ENCODE measurements at places on chromosomes 2 and 18.

- DNase-seq: peak; percentile 79
These were observed 44.5 kb downstream of the USP34 start for GRCh38 chr2:61426267-61426897.

DNA sequence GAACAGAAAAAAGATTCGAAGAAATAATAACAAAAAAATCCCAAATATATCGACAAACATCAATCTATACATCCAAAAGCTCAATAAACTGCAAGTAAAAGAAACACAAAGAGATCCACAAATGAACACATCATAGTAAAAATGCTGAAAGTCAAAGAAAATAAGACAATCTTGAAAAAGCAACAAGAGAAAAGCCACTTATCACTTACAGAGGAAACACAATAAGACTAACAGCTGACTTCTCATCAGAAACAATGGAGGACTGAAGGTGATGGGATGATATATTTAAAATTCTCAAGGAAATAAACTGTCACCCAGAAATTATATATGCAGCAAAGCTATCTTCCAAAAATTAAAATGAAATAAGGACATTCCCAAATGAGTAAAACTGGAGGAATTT is 140.3 kb downstream of the NDUFA10 start:
- no peak for DNase-seq

DNA sequence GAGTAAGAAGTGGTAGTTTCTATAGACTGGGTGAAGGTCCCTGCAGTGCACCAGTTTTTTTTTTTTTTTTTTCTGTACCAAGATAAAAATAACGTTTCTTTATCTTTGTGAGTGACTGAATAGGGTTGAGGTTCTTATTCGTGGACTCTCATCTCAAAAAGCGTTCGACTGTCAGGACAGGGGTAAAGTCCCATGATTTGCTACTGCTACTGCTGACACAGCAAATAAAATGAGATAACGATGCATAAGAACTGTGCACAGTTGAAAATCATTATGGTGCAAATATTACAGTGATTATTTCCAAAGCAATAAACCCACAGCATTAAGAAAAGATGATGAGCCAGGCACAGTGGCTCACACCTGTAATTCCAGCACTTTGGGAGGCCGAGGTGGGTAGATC is 482.0 kb upstream of the CHST9 start:
- DNase-seq: no peak

DNA sequence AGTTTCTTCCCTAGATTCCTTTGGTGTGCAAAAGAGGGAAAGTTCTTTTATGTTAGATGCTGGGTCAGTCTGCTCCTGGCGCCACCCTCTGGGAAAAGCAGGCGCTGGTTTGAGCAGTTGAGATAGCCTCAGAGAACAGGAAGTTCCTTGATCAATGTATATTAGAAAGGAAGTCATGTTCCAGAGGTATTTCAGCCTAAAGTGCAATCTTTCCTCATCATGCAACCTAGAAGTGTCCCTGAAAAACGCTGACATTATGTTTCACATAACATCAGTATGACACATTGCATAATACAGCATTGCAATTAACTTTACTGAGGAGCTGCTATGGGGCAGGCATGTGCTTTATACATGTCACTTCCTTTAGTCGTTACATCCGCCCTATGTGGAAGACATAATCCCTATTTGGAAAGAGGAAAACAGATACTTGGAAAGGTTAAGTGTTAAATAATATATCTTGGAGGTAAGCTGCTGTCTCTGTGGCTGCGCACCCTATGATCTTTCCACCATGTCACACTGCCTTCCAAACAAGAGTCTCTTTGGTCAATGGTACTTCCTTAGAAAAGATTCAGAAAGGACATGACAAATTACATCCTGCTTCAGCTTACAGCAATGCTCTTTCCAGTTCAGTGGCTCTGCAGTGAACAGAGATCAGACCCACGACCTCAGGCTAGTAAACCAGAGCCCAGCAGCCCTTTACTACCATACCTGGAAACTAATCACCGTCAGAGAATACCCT is 369.7 kb downstream of the RAD51AP2 start:
- DNase-seq: no peak

DNA sequence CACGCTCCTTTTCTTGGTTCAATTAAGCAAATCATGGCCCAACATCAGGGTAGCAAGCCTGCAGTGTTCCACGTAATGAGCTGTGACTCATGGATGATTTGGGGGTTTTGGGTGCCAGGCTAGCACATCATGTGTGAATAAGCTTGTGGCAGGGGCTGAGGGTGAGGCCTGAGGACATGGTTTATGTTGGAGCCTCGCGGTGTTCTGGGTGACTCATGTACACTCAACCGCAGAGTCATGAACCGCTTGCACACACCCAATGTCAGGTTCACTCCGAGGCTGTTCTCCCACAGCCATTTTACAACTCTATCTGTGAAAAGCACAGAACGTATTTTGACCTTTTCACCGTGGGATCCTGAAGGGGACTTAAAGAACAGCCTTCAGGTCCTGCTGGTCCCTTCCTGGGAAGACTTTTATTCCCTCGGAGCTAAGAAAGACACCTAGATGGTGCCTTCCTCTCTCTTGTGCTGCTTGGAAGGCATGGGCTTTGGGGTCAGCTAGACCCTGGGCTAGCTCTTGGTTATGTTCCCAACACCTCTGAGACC is 139.9 kb upstream of the ZEB2 start:
- DNase-seq: peak; percentile 37

DNA sequence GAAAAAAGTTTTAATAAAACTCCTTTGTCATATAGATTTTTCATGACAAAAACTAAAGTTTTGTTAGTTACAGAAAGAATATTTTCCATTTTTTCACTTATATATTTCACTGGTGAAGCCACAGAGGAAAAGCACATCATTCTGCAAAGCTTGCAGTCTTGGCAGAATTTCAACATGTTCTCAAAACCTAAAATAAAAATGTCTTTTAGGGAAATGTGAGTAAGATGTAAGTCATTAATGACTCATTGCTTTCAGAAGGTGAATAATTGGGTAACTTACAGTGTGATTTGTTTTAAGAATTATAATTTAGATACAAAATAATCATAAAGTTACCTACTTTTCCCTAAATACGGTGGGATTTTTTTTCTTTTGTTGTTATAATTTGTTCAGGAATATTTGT is 43.4 kb upstream of the TNFRSF11A start:
- no peak for DNase-seq

DNA sequence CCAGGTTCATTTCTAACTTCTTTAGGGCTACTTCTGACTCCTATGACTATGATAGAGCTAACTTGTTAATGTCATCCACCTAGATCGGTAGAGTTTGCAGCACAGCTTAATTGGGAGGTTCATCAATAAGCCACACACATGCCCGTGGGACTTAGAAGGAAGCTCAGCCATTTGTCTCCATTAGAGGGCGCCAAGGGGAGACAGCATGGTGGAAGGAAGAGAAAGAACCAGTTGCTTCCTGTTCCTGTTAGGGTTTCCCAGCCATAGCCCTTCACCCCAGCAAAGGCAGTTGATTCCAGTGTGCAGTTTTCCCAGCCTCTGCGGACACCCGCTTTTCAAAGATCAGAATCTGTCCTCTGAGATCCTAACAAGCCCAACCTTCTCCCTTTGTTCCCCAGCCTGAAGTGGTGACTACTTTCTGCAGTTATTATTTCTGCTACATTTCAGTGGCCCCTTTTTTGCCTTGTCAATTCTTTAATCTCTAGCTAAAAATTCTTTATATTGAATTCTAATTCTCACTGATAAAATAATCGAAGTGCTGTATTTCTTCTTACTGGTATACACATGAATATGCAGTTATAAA is 30.3 kb downstream of the MAIP1 start:
- DNase-seq: peak; percentile 66

GRCh38 chr2:164574931-164575330 is 46.4 kb downstream of the GRB14 start:
- DNase-seq: no peak

- no peak for DNase-seq
These were observed 19.4 kb upstream of the MPPE1 start for GRCh38 chr18:11927497-11927896.

DNA sequence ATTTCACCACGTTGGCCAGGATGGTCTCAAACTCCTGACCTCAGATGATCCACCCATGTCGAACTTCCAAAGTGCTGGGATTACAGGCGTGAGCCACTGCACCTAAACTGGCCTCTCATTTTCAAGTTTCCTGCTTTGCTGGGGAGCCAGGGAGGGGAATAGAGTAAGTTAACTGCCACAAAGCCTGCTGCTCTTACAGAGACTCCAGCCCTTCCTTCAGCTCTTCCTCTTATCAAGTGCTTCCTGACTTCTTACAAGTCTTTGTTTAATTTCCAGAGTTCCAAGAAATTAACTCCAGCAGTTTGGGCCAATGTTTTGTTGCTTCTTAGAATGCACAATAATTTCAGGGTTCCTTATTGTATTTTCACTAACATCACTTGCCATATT is 24.3 kb upstream of the UBE2F start:
- DNase-seq: no peak

DNA sequence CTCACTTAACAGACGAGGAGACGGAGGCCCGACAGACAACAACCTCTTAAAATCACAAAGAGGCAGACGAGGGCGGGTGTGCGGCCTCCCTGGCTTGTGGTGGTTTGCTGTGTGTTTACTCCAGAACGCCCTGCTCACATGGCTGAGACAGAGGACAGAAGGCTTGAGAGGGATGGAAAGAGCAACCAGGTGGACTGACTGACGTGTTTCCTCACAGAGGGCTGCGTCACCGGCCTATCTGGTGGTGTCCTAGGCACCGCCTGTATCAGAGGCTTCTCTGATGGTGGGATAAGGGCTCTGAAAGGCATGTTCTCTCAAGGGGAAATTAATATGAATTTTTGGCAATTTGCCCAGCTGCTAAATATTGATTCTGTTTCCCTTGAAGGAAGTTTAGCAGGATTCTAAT is 47.0 kb upstream of the RALBP1 start:
- no peak for DNase-seq

GRCh38 chr2:187037310-187037709 is 188.3 kb upstream of the ZSWIM2 start:
- no peak for DNase-seq

DNA sequence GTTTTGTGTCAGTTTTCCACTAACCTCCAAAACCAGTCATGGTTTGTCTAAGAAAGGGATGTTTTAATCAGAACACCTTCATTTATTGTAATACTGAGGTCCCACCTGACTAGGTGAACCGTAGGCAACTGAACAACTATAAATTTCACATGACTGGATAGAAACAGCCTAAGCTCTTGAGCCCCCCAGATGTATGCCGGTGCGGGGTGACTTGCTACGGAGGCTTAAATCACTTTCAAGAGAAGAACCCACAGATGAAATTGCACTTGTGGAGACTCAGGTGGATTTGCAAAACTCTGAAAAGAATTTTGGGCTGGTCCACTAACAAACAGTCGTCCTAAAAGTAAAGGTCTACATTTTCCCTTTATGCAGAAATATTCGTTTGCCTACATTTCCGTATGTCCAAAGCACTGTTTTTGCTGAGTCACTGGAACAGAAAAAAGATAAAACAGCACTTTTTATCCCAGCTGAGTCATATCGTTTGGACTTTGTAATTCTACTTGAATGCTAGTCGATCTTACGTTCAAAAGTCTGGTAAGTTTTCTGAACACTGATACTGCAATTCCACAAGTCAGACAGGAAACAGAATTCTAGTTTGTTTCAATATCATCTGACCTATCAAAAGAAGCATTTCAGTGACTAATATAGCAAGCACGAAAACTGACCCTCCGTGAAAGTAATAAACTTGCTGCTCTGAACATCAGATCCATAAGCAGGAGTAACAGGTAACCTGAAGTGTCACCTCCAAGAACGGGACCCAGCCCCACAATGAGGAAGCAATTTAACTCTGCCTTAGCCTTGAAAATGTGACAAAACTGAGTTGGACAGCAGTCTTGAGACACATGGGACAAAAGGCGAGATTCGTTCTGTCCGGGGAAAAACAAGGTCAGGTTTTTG is 18.1 kb downstream of the ZNF516 start:
- no peak for DNase-seq

DNA sequence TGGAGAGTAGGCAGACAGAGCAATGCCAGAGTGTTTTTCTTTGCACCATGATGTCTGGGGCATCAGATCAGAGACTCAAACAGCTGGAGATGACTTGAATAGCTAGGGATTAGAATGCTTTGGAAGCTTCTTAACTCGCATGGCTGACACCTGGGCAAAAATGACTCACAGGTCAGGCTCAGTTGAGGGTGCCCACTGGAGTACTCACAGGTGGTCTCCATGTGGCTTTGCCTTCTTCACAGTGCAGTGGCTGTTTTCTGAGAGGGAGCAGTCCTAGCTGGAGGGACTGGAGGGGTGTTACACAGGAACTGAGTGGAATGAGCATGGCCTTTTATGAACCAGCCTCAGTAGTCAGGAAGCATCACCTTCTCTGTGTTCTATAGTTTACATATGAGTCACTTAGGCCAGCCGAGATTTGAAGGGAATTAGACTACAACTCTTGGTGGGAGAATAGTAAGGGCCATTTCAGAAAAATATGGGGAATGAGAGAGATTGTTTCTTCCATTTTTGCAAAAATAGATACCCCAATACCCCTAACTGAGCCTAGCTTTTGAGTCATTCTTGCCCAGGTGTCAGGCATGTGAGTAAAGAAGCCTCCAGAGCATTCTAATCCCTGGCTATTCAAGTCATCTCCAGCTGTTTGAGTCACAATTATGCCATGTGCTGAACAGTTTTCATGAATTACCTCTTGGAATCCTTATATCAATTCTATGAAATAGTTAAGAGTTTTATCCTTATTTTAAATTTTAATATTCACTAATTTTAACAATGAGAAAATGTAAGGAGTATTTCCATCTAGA is 7.1 kb upstream of the PPP1R1C start:
- no peak for DNase-seq

GRCh38 chr2:9594366-9595054 is 36.3 kb downstream of the YWHAQ start:
- no peak for DNase-seq

- no peak for DNase-seq
These were observed 112.3 kb downstream of the BCL2 start for GRCh38 chr18:63207143-63207790.

GRCh38 chr18:58359218-58359617 is 269.7 kb downstream of the ALPK2 start:
- DNase-seq: no peak

- DNase-seq: peak; percentile 51
These were observed 104.2 kb downstream of the SPTBN1 start for GRCh38 chr2:54560146-54560881.

- DNase-seq: no peak
These were observed 55.1 kb upstream of the RIT2 start for GRCh38 chr18:43170586-43170985.

DNA sequence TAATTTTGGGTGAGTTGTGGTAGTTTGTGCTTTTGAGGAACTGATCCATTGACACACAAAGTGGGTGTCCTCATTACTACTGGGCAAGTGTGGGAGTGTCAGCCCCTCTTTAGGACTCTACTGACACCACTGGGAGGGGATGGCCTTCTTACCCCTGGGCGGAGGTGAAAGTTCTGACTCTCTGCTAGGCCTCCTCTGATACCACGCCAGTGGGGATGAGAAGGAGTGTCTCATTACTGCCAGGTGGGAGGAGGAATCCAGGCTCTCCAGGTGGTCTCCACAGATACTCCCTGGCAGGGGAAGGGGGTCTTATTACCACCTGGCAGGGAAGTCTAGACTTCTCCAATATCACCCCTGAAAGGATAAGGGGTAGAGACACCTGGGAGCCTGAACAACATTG is 9.1 kb downstream of the LCLAT1 start:
- DNase-seq: no peak

GRCh38 chr2:79375817-79376216 is 137.0 kb upstream of the CTNNA2 start:
- no peak for DNase-seq

Data from activated CD4-positive, alpha-beta T cell treated with anti-CD3 and anti-CD28 coated beads, Interleukin-2, amount 50 U/mL, for 48 hours (primary cell).